ENCODE measurements at places on chromosomes 7 and 10.

DNA sequence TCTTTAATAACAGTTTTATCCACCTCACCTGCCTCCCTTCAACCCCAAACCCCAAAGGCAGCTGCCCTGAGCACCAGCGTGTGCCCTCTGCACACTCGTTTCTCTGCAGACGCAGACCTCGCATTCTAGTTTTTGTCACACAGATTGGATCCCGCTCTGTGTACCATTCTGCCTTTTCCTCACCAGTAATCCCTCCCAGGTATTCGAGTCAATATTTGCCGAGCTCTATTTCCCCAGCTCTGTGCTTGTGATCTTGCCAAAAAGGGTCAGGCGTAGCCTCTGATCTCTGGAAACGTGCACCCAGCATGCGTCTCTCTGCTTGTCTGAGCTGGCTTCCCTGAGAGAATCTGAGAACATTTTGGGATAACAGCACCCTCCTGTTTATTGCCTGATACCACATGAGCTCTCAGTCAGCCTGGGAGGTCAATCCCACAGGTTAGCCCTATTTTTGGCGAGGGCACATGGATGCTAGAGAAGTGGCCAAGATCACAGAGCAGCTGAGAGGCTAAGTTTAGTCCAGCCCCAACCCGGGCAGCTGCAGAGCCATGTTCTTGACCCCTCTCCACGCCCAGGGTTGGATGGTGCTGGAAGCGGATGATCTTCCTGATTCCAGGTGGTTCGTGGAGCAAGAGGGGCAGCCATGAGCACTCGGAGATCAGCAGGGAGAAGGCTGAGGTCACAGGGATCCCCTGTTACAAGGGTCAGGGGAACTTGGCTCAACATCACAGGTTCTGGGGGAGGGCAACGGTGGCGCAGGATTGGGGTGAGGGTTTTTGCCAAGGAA is 29.1 kb downstream of the FOXL3 start:
- no peak for DNase-seq

- DNase-seq: no peak
Measured at GRCh38 chr10:76645341-76645740, 992.3 kb downstream of the KCNMA1 start.

- no peak for DNase-seq
Measured at GRCh38 chr7:41701068-41701941, 1.6 kb downstream of the INHBA start.

DNA sequence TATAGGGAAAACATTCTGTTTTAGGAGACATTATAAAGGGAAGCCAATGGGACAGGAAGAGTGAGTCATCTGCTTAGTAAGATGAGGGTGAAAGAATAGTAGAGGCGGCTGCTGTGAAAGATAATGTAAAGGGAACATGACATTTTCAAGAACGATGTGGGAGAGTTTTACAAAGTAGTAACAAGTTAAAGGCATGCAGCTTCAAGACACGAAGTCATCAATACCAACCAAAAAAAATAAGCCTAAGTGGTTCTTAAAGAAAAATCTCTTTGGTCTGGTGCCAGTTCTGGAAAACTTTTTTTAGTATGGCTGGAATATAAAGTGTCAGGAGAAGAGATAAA is 6.1 kb downstream of the GSTO1 start:
- DNase-seq: peak; percentile 24

DNA sequence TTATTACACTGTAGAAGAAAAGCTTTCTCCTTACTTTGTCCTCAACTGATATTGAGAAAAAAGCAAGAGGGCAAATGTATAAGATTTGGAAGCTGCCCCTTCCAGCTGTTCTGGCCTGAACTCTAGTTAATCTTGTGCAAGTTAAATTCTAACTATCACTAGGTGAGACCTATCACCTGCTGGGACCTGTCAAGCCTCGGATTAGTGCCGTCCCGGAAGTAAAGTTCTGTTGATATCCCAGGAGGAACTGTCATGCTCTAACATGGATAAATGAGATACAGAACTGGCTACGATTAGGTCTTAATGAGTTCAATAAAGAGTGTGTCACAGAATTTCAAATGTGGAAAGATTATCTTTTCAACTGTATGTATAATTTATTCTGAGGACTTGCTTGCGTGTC is 1.2 kb upstream of the BPGM start:
- DNase-seq: no peak

- DNase-seq: no peak
Measured at GRCh38 chr7:47548546-47548945, 33.4 kb downstream of the TNS3 start.

DNA sequence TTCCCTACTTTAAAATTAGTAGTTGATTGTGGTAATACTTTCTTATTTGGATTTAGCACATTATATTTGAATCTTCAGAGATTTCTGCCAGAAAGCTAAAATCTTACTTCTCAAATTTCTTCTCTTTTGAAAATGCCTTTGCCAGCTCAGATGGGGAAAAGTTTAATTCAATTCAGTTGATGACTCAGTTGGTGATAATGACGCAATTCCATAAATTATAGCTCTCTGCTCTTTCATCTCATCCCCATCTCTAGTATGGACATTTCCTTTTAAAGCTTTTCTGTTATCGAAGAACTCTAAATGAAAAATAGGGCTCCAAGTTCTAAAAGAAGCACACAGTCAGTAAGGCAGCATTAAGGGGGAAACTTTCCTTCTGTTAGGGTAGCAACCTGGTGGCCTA is 25.5 kb downstream of the RNLS start:
- DNase-seq: peak; percentile 67

Measured in NCI-H226 (cell line).